ENCODE measurements at places on chromosomes 4 and X. TPM values are rescaled to one million over a fixed set of nuclear protein-coding genes. Genes with fewer than 3 reads are reported as not detected.

DNA sequence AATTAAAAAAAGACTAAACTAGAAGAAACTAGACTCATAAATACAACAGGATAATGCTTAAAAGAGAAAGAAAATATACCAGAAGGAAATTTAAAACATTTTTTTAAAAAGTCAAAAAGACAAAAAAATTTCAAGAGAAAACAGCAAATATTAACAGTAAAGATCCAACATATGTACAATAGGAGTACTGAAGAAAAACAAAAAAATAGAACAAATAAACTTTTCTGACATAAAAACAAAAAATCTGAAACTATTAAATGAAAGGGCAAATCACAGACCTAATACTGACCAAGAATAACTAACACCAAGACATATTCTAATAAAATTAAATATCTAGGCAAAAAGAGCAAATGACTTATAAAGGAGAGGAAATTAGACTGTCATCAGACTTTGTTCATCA is 11.5 kb downstream of the DNAJB14 start:
- H3K4me3 ChIP-seq = no peak overlapping the region
- no peak for DNase-seq
- no peaks in the 10 kb centered on the region for H3K4me1 ChIP-seq
- no peaks in the 10 kb centered on the region for H3K27me3 ChIP-seq

DNA sequence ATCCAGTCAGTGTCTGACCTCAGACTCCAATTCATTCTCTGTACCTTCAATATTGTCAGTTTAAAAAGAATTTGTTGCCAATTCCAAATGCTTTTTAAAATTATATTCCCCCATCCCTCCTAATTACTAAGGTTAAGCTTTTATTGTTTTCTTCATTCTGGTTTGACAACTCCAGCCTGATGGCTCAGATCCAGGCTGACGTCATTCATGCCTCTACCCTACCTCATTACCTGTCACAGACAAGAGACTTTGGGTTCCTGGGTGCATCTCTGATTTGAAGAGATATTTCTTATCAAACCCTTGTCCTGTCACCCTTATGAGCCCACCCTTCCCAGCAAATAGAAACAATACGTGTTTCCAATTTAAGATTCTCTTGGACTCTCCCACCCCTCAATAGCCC is 300.2 kb upstream of the CLNK start:
- no peaks in the 10 kb centered on the region for H3K4me1 ChIP-seq
- no peaks in the 10 kb centered on the region for H3K27me3 ChIP-seq
- H3K27ac ChIP-seq = no peak overlapping the region
- DNase-seq = no peak
- H3K4me3 ChIP-seq = no peak overlapping the region
- no peaks in the 10 kb centered on the region for H3K36me3 ChIP-seq

DNA sequence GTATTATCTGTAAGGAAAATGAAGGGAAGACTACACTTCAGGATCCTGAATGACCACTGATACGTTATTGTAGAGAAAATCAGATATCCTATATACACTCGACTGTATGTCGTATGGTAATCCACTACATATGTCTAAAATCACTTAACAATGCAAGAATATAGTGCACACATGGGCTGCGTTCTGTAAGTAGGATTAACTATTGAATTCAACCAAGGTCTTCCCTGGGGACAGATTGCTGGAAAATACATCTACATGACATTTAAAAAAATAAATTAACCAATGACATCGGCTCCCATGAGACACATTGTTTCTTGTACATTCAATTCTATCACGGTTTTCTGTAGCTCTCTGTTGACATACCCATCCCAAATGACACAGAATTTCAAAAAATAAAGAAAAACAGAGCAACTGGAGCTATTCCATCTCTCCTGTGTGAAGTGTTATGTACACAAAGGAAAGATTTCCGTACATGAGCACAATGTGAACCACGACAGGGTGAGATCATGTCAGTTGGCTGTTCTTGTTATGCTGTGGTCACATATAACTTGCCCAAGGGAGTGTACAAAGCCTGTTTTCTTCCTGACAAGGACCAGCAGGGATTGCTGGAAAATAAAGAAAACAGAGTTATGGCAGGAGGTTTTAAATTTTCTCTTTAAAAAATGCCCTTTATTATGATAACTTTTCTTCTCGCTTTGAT is 6.1 kb downstream of the ENOX2 start:
- H3K27ac ChIP-seq = no peak overlapping the region
- peaks cover 6% of the 10 kb centered on the region for H3K27me3 ChIP-seq
- DNase-seq = no peak
- H3K4me3 ChIP-seq = no peak overlapping the region

DNA sequence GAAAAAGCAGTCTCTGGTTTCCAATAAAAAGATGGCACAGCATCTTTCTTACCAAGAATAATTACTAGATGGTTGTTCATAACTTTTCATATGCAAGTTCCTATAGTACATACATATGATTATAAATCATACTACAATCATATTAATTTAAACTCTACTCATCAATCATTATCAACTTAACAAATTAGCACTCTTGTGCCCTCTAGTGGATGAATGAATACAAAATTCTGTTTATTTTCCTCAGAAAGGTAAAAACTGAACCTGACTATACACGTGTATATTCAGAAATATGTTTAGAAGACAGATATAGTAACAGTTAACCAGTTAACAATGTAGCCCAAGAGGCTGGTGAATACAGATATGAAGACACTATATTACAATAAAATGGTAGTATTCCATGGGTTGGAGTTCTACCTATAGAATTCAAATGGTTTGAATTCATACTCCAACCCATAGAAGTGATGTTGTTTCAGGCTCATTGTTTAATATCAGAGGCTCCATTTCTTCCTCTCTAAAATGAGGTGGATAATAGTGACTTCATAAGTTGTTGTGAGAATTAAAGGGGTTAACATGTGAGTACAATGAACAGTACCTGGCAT is 100.0 kb downstream of the ADAMTS3 start:
- H3K36me3 ChIP-seq = no peaks in the 10 kb centered on the region
- no peak overlapping the region for H3K27ac ChIP-seq
- DNase-seq = no peak
- no peaks in the 10 kb centered on the region for H3K27me3 ChIP-seq

GRCh38 chr4:175066923-175067627 is 148.9 kb downstream of the ADAM29 start:
- no peak overlapping the region for H3K27ac ChIP-seq
- no peak for DNase-seq
- no peaks in the 10 kb centered on the region for H3K27me3 ChIP-seq

DNA sequence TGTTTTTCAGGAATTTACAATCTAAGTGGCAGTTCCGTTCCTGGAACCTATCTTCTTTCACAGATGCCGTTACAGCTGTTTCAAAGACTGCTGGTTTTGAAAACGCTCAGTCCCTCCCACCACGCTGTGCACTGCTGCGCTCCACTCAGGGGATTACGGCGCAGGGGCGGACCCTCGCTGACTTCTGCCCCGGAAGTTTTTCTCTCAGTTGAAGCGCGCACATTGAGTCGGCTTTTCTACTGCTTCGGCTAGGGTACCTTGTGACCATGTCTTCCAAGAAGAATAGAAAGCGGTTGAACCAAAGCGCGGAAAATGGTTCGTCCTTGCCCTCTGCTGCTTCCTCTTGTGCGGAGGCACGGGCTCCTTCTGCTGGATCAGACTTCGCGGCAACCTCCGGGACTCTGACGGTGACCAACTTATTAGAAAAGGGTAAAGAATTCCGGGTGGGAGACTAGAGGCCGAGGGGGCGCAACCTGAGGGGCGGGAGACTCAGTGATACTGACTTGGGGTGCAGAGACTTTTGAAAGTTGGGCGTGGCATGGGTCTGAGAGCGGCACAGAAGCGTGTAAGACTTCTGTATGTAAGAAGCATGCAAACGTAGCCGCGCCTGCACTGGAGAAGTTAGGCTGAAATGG is 597 bp upstream of the NUDT6 start:
- H3K4me1 ChIP-seq = no peaks in the 10 kb centered on the region
- H3K4me3 ChIP-seq = peak overlapping the region; percentile 82
- peak overlapping the region; percentile 56 for H3K27ac ChIP-seq
- H3K36me3 ChIP-seq = no peaks in the 10 kb centered on the region
- H3K27me3 ChIP-seq = no peaks in the 10 kb centered on the region
- DNase-seq = peak; percentile 80

GRCh38 chr4:48102303-48102702 is 31.7 kb downstream of the TXK start:
- H3K27me3 ChIP-seq = no peaks in the 10 kb centered on the region
- no peaks in the 10 kb centered on the region for H3K4me1 ChIP-seq
- H3K4me3 ChIP-seq = no peak overlapping the region
- DNase-seq = no peak
- no peak overlapping the region for H3K27ac ChIP-seq

DNA sequence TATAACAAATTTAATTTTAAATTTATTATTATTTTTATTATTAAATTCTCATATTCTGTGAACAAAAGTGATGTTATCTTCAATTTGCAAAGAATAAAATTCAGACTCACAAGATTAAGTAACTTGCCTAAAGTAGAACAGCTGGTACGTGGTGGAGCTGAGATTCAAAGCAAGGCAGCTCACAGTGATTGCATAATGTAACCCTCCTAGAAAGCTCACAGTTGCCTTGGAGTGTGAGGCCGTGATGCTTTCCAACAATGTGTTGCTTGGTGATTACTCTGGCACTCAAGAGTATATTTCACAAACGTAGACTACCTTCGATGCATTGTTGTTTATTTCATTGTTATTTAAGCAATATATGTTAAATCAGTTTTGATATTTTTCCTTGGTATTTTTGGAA is 1039.2 kb upstream of the PABPC4L start:
- no peaks in the 10 kb centered on the region for H3K27me3 ChIP-seq
- no peak overlapping the region for H3K27ac ChIP-seq
- no peaks in the 10 kb centered on the region for H3K4me1 ChIP-seq
- DNase-seq = no peak
- no peak overlapping the region for H3K4me3 ChIP-seq

DNA sequence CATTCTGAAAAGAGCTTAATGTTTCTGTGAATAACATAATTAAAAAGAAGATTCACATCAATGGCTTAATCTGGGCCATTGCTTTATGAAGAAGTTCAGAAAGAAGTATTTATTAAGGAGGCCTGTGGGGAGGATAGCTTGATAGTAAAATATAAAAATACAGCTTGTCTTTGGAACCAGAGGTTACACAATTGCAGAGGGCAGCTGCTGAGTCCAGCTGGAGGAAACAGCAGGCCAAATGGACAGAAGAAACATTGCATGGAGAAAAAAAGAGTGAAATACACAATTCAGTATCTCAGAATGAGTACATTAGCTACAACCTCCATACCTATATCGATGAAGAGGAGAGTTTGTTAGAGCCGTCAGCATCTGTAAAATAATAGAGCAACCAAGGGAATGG is 148.0 kb upstream of the NPY2R start:
- H3K4me3 ChIP-seq = no peak overlapping the region
- H3K27ac ChIP-seq = no peak overlapping the region

DNA sequence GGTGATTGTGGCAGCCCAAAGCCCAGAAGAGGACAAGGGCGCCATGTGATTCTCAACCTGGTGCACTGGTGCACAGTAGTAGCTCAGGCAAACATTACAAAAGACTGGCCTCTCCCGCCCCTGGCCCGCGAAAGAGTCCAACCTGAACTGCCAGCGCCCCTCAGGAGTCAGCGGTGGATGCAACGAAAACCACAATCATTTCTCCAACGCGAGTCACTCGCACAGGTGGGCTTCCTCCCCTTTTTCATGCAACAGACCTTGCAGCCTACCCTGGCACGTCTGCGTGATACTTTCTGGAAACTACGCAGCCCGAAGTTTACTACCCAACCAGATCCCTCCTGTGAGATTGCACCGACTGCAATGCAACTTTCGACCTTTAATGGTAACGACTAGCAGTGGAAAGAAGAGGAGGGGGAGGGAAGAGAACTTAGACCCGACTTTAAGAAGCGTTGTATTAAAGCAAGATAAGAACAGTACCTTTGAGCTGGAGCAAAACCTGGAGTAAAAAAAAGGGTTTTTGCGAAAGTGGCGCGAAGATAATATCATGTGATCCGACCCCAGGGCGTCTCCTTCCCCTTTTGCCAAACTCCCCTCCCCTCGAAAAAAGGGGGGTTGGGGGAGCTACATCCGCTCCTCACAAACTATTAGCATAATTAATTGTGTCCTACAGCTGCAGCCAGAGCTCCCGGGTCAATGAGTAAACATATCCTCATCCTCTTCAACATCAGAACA is 63.3 kb upstream of the CCDC160 start:
- no peaks in the 10 kb centered on the region for H3K27me3 ChIP-seq
- no peak overlapping the region for H3K27ac ChIP-seq
- peak overlapping the region; percentile 43 for H3K4me3 ChIP-seq
- no peaks in the 10 kb centered on the region for H3K4me1 ChIP-seq
- DNase-seq = no peak

GRCh38 chr4:3075652-3075981 is 1.1 kb downstream of the HTT start:
- H3K4me1 ChIP-seq = peaks cover 45% of the 10 kb centered on the region
- H3K36me3 ChIP-seq = no peaks in the 10 kb centered on the region
- peak overlapping the region; percentile 66 for H3K4me3 ChIP-seq
- H3K27me3 ChIP-seq = no peaks in the 10 kb centered on the region
- DNase-seq = no peak
- H3K27ac ChIP-seq = peak overlapping the region; percentile 87

- H3K27me3 ChIP-seq = no peaks in the 10 kb centered on the region
- H3K36me3 ChIP-seq = no peaks in the 10 kb centered on the region
- no peak overlapping the region for H3K27ac ChIP-seq
- no peaks in the 10 kb centered on the region for H3K4me1 ChIP-seq
- H3K4me3 ChIP-seq = no peak overlapping the region
Measured at GRCh38 chrX:150690126-150690525, 3.1 kb upstream of the MTMR1 start.

DNA sequence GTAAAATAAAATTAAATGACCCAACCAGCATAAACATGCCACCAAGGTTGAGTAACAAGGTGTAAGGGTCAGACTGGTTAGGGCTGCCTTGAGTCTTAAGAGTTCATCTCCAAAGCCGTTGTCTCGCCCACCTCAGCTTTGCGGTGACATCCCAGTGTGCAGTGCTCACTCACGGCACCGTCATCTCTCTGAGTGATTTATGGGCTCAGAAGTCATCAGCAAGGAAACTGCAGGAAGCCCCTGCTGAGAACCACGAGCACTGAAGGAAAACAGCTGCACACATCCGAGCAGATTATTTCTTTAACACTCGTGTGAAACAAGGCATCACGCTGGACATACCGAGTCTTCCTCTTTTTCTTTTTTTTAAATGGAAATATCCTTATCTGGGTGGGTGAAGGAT is 411.1 kb downstream of the TRIML1 start:
- H3K27me3 ChIP-seq = no peaks in the 10 kb centered on the region
- no peak overlapping the region for H3K4me3 ChIP-seq
- no peaks in the 10 kb centered on the region for H3K4me1 ChIP-seq
- H3K27ac ChIP-seq = no peak overlapping the region

- H3K27me3 ChIP-seq = no peaks in the 10 kb centered on the region
- H3K4me3 ChIP-seq = no peak overlapping the region
- no peaks in the 10 kb centered on the region for H3K4me1 ChIP-seq
- H3K27ac ChIP-seq = no peak overlapping the region
Measured at GRCh38 chr4:157882901-157883300, 289.9 kb downstream of the GASK1B start.

- no peaks in the 10 kb centered on the region for H3K4me1 ChIP-seq
- no peak overlapping the region for H3K27ac ChIP-seq
- no peak overlapping the region for H3K4me3 ChIP-seq
- peak; percentile 30 for DNase-seq
- H3K36me3 ChIP-seq = no peaks in the 10 kb centered on the region
Measured at GRCh38 chrX:105837232-105837631, 14.9 kb downstream of the NRK start.

Gene PRKG2
- 0.30 TPM for total RNA-seq

Gene MAGEA8
- not detected for total RNA-seq

Gene STIM2
- total RNA-seq = 22.4 TPM

Gene RPA4
- 12.6 TPM for total RNA-seq

All from tibial nerve (tissue), 4 donors.